ENCODE measurements at places on chromosomes 16 and 17. TPM values are rescaled to one million over a fixed set of nuclear protein-coding genes. Genes with fewer than 3 reads are reported as not detected.

- no peak for DNase-seq
These were observed 2.4 kb downstream of the ASGR1 start for GRCh38 chr17:7176841-7177190.

- DNase-seq: no peak
These were observed 33.7 kb downstream of the CRISPLD2 start for GRCh38 chr16:84853534-84853933.

DNA sequence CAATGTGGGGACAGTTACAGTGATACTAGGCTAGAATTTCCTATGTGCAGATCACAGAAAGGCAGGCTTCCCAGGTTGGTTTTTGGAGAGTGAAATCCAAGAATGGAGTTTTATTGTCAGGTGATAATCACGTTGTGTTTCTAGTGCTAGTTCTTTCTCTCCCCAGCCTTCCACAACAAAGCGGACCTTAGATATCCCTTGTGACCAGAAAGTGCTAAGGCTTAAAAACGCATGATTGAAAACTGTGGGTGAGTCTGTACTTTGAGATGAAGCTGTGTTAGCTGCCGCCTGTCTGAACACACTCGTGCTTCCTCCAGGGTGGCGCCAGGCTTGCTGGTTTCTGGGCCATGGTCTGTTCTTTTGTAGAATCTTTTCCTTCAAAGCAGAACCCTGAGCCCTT, 52.1 kb downstream of the BANP start:
- DNase-seq: no peak

DNA sequence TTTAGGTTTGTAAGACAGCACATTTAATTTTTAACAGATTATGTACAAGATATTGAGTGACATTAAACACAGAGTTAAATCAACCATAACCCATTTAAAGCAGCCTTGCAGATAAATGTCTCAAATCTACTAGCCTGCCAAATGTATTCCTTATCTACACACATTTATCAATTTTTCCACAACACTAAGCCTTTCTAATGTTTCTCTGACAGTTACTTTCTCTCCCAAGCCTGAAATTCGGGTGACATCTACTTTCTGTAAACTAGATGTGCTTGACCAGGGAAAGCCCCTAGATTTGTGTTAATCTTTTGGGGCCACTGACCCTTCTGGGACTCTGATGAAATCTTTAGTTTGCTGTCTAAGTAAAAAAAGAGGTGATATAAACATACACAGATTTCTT, 69.0 kb downstream of the CDH13 start:
- no peak for DNase-seq

DNA sequence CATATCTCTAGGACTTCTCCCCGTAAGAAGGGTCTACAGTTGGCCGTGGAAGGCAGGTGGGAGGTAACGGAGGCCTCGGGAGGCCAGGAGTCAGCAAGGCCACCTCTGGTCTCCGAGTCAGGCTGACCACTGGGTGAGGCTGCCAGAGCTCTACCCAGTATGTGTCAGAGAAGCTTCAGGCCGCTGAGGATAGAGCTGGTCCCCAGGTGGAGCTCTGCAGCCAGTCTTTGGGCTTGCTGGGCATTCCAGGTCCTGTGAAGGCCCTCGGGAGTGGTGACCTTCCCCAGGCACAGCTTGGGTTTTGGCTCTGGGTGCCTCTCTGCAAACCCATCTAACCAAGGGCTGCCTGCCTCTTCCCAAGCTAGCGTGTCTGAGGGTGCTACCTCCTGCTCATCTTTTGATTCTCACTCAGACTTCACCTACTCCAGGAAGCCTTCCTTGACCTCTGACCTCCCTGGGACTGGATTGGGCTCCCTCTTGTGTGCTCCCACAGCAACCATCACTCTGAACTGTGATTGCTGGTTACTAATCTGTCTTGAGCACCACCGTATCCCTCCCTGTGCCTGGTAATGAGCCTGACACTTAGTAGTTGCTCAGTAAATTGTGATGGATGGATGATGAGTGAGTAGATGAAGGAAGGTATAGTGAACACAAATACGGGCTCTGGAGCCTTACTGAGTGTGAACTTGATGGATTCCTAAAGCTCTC, 22.3 kb downstream of the RHBDL3 start:
- DNase-seq: no peak

The TMEM204 gene
- 21.6 TPM for polyA plus RNA-seq

The ABCA10 gene
- polyA plus RNA-seq: 2.0 TPM

The KCNH6 gene
- polyA plus RNA-seq: 2.1 TPM

The CACNG4 gene
- polyA plus RNA-seq: 4.5 TPM

All from left renal cortex interstitium (tissue), 4 donors.